NCI-H1092 (cell line): ENCODE measurements at places on chromosomes 12 and 14.

DNA sequence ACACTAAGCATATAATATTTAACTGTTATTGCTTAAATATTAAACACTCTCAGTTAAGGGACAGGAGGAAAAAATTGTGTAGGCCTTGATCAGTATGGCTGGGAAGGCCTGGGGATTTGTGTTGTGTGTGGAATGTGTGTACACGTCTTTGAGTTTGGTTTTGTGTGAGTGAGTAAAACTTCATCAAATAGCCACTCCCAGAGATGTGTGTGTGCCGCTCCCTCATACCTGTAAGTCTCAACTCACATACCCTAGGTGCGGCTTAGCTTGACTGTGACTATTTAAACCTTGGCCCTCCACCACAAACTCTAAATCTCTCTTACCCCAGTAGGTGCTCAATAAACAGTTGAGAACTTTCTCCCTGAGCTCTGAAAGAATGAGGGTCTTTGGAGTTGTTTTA lies 64.3 kb downstream of the FLRT2 start:
- DNase-seq = no peak

- peak; percentile 60 for DNase-seq
Measured at GRCh38 chr14:102479777-102480176, 29.8 kb downstream of the ANKRD9 start.

- no peak for DNase-seq
Measured at GRCh38 chr14:31881531-31882310, 195.4 kb upstream of the ARHGAP5 start.

DNA sequence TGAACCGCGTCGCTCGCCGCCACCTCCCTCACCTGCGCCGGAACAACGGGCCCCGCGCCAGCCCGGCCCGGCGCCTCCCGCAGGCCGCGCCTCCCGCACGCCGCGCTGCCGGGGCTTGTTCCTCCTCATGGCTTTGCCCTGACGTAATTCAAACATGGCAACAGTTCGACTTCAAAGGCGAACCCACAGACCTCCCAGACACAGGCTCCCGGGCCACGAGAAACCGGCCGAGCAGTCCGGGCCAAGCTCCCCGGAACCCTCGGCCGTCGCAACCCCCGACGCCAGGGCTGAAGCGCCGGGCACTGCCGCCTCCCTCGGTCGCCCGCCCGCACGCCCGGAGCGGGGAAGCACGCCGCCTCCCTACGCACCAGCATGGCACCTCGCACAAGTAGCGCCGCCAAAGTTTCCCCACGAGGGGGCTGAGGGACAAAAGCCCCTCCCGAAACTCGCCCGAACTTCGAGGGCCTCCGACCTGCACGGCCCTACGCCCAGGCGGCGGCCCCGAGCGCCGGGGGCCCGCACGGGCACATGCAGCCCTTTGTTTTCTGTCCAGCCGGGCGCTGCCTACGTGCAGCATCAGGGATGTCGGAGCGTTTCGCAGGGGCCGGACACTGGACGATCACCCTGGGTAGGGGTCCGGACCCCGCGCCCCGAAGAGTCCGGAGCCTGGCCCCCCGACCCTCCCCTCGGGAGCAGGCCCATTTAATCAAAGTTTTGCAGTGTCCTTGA lies 1.7 kb downstream of the SINHCAF start:
- DNase-seq = peak; percentile 37

GRCh38 chr14:97527993-97528392 lies 730.8 kb downstream of the VRK1 start:
- no peak for DNase-seq

DNA sequence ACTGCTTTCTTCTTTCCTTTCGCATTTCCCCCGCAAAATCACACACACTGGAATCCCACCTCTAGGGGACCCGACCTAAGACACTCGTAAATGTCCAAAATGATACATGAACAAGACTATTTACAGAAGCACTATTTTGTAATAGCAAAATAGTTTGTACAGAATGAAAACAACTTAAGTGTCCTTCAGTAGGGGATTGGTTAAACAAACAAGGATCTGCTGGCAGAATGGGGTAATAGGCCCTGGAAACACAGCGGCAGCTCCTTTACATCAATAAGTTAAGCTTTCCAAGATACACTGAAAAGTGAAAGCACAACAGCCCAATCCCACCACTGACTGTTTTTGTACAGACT lies 48.8 kb downstream of the LTBP2 start:
- DNase-seq = no peak

DNA sequence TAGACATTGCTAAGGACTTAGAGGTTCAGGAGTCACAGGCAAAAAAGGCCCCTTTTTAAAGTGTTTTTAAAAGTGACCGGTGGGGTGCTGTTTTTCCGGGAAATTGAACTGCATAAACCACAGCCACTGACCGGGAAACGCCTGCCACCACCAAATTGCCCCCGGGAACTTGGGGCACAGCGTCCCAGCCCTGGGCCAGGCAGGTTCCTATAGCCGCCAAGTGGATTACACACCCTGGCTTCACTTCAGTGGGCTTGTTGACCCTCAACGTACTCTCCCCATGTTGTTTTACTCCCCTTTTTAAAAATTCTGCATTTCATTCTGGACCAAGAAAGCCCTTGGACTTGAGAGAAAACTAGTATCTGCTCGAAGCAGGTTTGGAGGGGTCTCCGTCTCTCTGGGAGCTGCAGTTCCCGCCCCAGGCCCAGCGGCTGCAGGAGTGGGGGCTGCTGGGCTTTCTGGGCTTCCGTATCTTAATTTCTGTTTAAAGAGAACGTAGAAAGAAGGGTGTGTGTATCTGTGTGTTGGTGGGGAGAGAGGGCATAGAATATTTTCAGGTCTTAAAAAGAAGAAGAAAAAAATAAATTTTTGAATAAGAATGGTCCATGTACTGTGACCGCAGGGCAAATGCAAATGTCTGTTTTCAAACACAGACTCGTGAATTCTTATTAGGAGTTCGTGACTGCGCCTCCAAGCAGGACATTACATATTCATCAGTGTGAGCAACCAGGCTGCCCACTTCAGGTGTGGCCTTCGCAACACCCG lies 82.9 kb downstream of the PAPOLA start:
- DNase-seq = no peak

DNA sequence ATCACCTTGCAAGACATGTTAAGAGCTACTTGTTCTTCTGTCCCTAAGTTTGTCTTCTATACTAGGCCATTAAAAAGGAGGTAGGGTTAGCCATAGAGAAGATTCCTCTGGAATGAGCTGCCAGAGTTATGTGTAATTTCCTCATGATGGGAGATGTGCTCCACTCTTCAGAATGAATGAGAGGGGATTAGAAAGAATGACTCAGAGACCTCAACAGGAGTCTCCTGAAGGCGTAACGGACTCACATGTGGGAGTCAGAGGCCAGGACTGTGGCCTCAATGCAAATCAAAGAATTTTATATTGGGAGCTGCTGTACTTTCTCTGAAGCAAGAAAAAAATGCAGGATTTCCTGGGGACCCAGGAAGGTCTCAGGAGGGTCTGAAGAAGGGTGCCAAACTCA lies 87.8 kb upstream of the ATXN7L3B start:
- DNase-seq = no peak

DNA sequence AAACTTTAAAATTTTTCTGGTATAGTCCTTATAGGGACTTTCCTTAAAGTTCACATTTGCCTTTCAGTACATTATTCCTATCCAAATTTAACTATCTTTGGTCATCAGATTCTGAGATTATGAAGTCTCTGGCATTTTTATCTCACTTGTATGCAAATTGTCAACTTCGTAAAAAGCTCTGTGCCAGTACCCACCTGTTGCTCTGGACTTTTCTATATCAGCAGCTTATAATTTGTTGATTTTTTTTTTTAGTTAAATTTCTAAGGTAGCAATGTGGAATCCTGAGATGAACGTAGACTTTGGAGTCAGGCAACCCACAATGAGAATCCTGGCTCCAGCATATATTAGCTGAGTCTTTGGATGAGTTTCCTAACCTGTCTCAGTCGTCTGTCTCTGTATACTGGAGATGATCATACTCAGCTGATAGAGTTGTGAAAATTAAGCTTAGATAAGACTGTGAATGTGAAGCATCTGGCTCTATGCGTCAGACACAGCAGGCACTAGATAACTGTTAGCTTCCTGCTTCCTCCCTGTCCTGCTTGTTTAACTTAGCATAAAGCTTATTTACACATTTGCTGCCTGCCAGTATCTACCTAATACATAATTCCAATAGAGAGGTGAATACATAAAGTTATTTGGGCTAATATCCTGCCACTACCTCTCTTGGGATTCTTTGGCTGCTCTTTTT lies 59.8 kb downstream of the MARK3 start:
- DNase-seq = no peak

GRCh38 chr12:66587912-66588311 lies 91.0 kb downstream of the GRIP1 start:
- DNase-seq = no peak

DNA sequence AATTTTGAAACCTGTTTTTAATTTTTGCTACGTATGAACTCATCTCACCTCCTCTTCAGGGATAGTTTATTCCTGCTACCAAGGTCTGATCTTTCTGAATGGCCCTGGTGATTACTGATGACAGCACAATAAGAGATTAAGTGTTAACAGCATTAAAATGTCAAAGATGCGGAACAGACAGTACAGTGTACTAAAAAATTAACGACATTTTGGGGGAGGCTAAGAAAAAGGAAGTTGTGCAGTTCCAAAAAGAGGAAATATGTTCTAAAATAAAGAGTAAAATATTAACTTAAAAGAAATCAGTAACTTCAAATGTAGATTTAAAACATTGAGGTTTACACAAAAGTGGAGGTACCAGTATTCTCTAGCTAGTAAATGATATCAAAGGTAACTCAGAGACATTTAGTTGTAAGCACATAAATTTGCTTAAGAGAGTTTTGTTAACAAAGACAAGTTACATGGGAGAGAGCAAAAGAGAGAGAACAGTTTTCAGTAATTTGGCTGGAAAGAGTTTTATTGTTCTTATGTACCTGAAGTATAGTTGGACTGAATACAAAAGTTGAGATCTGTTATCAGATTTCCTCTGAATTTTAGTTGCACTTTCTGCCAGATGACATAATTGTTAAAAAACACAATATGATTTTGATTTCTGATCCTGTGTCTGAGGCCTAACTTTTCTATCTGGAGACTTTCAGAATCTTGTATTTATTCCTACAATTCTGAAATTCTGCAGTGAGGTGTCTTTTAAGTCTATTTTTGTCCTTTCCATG lies 4.2 kb upstream of the CLECL1 start:
- no peak for DNase-seq

GRCh38 chr12:98408681-98409080 lies 106.7 kb upstream of the TMPO start:
- DNase-seq = no peak

DNA sequence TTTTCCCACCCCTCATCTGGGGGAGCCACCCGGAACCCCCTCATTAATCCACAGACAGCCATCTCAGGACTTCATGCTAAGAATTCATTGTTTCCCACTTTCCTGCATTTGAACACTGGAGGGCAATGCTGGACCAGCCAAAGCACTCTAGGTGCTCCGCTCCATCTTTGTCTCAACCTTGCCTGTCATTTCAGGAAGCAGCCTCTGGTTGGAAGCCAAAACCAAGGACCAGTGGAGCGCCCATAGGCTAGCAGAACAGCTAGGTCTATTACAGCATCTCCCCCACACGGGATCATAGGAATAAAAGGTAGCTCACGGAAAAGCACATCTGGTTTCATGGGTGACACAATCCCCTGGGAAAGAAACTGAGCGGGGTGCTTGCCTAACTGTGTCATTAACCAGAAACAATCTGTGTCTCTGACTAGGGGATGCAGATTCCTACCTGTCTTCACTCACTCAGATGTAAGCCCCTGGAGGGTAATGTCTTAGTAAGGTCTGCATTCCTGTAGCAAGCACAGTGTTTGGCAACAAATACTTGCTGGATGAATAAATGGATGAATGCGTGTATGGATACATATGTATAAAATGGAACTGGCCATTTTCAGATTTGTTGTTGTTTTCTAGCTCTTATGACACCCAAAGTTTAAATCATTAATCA lies 197.0 kb downstream of the DAD1 start:
- DNase-seq = peak; percentile 65

DNA sequence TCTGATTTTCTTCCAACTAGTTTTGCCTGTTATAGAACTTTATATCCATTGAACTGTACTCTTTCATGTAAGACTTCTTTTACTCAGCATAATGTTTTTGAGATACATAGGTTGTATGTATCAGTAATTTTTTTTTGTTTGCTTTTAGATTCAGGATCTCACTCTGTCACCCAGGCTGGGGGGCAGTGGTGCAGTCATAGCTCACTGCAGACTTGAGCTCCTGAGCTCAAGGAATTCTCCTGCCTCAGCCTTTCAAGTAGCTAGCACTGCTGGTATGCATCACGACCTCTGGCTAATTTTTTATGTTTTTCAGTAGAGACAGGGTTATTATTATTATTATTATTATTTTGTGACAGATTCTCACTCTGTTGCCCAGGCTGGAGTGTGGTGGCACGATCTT lies 65.0 kb upstream of the DDHD1 start:
- DNase-seq = no peak
